ENCODE measurements at places on chromosomes 2 and 18. TPM values are rescaled to one million over a fixed set of nuclear protein-coding genes. Genes with fewer than 3 reads are reported as not detected.
A peak's percentile ranks its signal among the peaks of the same experiment; 100 is the strongest.

DNA sequence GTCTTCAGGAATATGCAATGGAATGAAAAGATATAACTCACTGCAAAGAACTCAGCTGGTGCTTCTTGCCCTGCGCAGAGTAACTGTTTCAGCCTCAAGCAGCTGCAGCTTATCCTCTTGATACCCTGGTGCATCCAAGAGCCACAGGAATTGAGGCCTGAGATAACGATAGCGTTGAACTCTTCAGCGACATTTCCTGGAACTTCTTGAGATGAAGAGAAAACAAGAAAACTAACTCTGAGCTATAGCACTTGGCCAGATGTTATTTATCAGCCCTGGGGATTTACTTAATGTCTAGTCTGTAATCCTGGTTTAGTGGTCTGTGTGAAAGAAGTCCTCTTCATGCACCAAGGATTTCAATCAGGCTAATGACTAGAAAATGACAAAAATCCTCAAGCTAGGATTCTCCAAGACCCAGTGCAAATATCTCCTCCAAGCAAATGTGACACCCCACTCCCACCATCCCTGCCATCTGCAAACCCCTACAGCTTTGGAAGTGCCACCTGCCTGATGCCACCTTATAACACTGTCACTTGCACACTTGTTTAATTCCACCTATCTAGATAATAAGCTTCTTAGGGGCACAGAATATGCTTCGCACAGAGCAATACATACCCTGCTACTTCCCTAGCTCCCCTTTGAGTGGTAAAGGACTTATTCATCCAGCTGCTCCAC lies 40.6 kb downstream of the EHD3 start:
- DNase-seq: no peak

- peak; percentile 67 for DNase-seq
Measured at GRCh38 chr2:160561551-160562295, 68.1 kb upstream of the RBMS1 start.

GRCh38 chr18:21997207-21998143 lies 171.9 kb upstream of the GATA6 start:
- DNase-seq: peak; percentile 32

DNA sequence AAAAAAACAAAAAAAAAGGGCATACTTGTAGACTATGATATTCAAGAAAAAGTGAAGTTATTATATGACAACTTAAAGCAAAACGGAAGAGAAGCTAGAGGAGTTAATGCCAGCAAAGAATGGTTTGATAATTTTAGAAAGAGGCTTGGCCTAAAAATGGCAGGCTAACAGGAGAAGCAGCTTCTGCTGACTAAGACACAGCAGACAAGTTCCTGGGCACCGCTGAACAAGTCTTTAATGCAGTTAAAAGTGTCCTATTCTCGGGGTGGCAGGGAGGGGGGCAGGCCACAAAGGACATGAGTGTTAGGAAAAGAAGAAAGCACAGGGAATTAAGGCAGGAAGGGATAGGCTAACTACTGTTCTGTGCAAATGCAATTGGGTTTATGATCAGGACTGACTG lies 50.3 kb upstream of the GAREM2 start:
- no peak for DNase-seq

- DNase-seq: no peak
Measured at GRCh38 chr2:165110394-165110793, 93.5 kb downstream of the SCN3A start.

DNA sequence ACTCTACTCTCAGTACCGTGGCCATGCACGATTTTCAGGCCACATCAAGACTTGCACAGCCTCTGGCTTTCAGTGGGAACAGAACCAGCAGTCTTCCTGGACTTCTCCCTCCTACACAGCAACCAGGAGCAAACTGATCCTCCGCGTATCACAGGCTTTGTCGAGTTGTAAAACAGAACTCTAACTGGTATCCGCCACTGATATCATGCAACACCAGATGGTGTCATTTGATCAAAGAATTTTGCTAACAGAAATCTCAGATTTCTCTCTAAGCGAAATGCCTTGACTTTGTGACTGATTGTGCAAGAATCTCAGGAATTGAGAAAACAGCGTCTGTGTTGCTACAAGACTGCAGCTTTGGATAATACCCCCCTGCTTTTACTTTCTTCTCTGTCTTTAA lies 85.7 kb downstream of the COPS8 start:
- peak; percentile 63 for DNase-seq

The CAPN13 gene
- total RNA-seq: not detected

The TOGARAM2 gene
- total RNA-seq: not detected

Measured in mammary epithelial cell (primary cell).